ENCODE measurements at places on chromosomes 4 and X. TPM values are rescaled to one million over a fixed set of nuclear protein-coding genes. Genes with fewer than 3 reads are reported as not detected.

DNA sequence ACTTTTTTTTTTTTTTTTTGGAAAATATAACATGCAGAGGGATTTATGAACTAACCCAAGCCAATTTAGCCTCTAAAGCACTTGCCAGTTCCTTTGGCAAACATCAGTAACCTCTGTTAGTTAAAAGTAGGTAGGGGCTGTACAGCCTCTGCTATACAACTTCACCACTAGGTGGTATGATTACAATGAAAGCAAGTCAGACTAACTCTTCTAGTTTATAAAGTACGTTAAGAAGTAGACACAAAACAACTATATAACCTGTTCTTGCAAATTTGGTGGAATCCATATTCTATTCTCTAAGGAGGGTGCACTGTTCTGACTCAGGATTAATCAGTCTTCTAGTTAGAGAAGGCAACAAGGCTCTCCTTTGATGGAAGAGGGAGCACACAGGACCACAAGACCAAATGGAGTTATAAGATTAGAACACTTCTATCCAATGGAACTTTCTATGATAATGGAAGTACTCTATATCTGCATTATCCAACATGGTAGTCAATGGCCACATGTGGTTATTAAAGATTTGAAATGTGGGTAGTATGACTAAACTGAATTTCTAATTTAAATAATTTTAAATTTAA lies 12.8 kb downstream of the AIMP1 start:
- peak; percentile 56 for DNase-seq

DNA sequence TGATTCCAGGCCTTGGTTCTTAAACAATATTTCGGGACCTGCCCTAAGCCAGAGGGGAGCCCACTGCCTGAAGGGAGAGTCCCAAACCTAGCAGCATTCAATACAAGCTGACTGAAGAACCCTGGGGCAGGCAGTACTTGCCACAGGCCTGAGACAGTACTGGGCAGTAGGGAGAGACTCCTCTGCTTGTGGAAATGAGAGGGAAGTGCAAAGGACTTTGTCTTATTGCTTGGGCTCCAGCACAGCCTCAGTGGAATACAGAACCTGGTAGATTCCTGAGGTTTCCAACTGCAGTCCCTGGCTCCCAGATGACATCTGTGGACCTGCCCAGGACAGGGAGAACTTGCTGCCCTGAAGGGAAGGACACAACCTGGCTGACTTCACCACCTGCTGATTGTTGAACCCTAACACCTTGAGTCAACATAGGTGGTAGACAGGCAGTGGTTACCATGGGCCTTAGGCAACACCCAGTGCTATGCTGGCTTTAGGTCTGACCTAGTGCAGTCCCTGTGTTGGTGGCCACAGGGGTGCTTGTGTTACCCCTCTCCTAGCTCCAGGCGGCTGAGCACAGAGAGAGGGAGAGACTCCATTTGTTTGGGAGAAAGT lies 20.3 kb upstream of the ABCG2 start:
- DNase-seq, result no peak

GRCh38 chr4:78693777-78694456 lies 82.2 kb upstream of the BMP2K start:
- no peak for DNase-seq

The MGST2 gene
- 28.7 TPM for total RNA-seq

The KIAA1210 gene
- not detected for total RNA-seq

The PAGE2B gene
- not detected for total RNA-seq

Data from bronchial epithelial cell (primary cell).